DMS53 (cell line): ENCODE measurements at places on chromosomes 2 and 18.

GRCh38 chr18:27696148-27696547, 480.8 kb downstream of the CDH2 start:
- DNase-seq, result no peak

GRCh38 chr2:170362313-170362870, 184.4 kb downstream of the MYO3B start:
- DNase-seq, result no peak

- no peak for DNase-seq
Measured at GRCh38 chr2:153393518-153393917, 85.0 kb downstream of the RPRM start.

DNA sequence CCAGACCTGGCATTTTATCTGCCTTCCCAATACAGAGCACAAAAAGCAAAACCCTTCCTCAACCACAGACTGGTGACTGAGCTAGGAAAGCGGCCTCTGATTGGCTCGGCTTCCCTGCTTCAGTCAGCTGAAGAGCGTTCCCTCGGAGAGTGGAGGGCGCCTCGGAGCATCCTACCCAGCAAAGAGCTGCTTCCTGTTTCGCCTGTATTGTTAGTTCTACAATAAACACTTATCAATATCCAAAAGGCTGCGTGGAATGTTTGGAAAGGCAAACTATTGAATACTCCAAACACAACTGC, 125.0 kb downstream of the CACNB4 start:
- peak; percentile 65 for DNase-seq

DNA sequence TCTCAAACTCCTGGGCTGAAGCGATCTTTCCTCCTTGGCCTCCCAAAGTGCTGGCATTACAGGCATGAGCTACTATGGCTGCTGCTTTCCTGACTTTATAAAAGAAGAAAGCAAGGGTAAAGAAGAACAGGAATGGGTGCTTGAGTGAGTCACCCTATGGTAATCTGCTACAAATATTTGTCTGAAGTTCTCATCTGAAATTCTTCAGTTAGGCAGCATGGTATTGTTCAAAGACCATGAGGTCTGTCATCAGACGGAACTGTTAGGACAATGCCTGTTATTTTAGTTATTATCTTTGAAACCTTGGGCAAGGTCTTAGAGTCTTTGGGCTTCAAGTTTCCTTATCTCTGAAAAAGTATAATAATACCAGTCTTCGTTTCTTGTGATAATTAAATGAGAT, 695.8 kb downstream of the RNF144A start:
- DNase-seq, result no peak
